ENCODE measurements at places on chromosomes 2 and 18. TPM values are rescaled to one million over a fixed set of nuclear protein-coding genes. Genes with fewer than 3 reads are reported as not detected.

Gene RTKN
- 0.88 TPM for polyA plus RNA-seq

Gene CNGA3
- not detected for polyA plus RNA-seq

Gene ACTG2
- not detected for polyA plus RNA-seq

Gene CELF4
- polyA plus RNA-seq = 0.21 TPM

Gene FHOD3
- polyA plus RNA-seq = not detected

Gene FIGN
- not detected for polyA plus RNA-seq

Gene NEDD4L
- 9.6 TPM for polyA plus RNA-seq

Gene PPP1R7
- 94.7 TPM for polyA plus RNA-seq

Gene C2orf78
- not detected for polyA plus RNA-seq

Gene CDH2
- not detected for polyA plus RNA-seq

Gene WNT10A
- polyA plus RNA-seq = 2.4 TPM

Gene AQP12B
- polyA plus RNA-seq = not detected

Measured in IgD-negative memory B cell (primary cell).